ENCODE measurements at places on chromosomes 3 and 15.

DNA sequence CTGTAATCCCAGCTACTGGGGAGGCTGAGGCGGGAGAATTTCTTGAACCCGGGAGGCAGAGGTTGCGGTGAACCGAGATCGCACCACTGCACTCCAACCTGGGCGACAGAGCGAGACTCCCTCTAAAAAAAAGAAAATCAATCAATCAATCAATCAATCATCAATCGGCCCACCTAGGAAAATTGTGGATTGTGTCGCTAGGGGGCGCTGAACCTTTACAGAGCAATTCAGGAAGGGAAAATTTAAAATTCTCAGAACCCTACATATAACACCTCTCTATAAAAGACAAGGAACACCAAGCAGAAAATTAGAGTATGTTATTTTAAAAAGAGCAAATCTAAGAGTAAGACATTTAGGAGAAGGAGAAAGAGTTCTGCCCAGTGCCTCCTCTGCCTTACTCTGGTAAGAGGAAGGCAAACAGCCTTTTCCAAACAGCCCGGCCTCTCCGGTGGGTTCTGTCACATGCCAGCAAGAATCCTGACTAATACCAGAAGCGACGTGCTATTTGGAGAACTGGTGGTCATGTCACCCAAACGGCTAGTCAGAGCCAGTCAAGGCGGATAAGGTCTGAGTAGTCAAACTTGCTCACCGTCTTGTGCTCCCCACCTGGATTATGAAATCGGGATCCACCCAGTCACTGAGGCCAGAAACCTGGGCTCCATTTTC is 22.3 kb upstream of the SMCO1 start:
- DNase-seq: peak; percentile 45

- no peak for DNase-seq
These were observed 220.7 kb upstream of the AZI2 start for GRCh38 chr3:28569357-28569756.

- DNase-seq: no peak
These were observed 145.6 kb downstream of the LRRC3B start for GRCh38 chr3:26768068-26768651.

DNA sequence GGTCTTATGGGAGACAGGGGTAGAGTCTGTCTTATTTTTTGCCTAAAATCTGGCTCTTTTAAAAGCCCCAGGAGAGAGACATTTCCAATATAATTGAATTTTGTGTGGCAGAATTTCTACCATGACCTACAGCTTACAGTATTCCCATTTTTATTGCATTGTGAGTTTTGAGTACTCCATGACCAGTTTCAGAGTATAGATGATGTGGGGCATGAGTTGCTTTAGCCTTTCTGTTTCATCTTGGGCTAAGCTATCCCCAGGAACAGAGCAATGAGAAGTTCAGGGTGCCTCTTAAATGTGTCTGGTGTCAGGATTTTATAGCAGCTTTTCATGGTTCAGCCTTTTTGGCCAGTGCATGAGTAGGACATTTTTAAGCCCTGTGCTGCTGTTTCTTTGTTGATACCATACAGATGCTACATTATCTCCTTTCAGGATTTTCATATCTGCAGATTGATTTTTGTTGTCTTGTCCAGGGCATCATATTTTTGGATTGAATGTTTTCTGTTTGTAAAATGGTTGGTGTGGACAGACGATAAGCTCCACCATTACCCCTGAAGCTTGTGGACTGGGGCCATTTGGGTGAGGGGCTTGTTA is 3.5 kb downstream of the ABHD2 start:
- DNase-seq: no peak

- DNase-seq: no peak
These were observed 532.9 kb upstream of the IL12A start for GRCh38 chr3:159455741-159456181.

DNA sequence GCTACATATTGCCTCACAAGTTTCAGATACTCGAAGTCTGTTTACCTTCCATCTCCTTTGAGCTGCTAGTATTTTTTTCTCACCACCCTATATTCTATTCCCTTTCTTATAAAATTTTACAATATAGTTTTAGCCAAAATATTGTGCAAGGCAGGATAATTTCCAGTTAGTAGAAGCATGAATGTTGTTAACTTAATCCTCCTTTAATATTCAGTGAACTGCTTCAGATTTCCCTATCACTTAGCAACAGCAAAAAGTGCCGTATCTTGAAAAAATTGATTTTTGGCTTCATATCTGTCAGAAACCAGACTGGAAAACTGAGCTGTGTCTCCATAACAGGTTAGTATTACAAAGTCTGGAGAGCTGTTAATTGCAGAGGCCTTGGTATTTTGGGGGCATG is 24.0 kb downstream of the PLSCR4 start:
- no peak for DNase-seq

DNA sequence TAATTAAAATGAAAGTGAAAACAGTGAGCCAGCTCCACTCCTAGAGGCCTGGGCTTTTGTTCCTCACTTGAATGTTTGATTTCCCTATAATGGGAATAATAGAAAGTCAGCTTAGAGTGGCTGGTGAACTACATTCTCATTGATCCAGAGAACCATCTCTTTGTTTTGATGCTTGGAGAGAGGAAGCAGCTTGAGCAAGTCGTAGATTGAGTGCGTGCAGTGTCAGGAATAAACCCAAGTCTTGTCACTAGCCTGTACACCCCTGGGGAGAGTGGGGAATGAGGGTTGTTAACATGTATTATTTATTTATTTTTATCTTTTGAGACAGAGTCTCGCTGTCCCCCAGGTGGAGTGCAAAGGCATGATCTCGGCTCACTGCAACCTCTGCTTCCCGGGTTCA is 885 bp upstream of the LSG1 start:
- DNase-seq: no peak

DNA sequence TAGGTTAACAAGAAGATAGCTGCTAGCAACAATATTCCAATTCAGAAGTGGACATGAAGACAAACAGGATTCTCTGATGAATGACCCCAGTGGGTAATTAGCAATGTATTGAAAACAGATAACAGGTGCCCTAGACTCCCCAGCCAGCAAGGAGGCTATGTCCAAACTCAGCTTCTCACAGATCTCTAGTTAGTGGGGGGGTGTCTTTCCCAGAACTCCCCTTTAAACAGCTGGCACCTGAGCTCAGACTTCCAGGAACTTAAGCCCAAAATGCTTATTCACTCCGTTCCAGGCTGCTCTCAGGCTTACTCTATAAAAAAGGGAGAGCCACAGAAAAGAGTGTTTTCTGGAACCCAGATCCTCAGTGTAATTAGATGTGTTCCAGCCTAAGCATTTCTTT is 423.0 kb upstream of the THBS1 start:
- no peak for DNase-seq

Data from MCF 10A (cell line).